ENCODE measurements at places on chromosomes 7 and 10. TPM values are rescaled to one million over a fixed set of nuclear protein-coding genes. Genes with fewer than 3 reads are reported as not detected.

The TMEM270 gene
- not detected for total RNA-seq

The C7orf33 gene
- total RNA-seq, result not detected

The ENKUR gene
- total RNA-seq, result not detected

- DNase-seq, result no peak
These were observed 13.9 kb upstream of the TBATA start for GRCh38 chr10:70799124-70799523.

The PTCD1 gene
- 5.5 TPM for total RNA-seq

DNA sequence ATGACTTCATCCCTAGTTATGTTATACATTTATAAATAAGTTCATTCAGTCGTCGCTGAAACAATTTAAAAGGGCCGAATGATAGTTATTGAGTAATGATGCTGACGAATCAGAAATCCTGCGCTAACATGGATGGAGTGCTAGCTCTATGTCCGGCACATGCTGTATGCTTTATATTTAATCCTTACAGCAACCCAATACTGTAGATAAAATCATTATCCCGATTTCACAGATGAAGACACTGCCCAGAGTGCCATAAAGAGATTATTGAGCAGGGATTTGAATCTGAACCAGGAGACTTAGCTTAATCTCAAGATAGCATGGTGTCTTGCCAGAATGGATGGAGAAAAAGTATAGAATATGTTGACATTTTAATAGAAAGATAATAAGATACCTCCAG, 1.1 kb upstream of the ICA1 start:
- no peak for DNase-seq

DNA sequence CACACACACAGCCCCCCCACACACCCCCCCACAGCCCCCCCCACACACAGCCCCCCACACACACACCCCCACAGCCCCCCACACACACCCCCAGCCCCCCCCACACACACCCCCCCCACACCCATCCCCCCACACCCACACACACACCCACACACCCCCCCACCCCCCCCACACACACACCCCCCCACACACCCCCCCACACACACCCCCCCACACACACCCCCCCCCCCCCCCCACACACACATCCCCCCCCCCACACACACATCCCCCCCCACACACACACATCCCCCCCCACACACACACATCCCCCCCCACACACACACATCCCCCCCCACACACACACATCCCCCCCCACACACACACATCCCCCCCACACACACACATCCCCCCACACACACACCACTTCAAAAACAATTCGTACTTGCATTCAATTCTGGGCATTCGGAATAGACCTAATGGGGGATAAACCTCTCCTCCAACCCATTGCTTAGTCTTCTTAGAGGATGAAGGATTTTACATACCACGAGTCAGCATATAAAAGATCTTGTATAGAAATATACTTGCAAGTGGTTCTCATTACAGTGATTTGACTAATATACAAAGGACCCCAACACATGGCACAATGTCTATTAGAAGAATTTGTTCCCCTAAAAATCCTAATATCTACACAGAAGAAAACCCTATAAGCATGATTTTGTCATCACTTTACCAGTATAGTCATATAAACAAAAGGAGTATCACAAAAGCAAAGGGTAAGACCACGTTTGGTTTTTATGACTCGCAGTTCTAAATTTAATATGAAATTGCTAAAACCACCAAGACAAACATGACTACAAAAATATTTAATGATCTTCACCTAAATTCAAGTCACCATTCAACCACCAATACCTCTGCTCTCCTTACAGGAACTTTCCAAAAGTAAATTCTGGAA, 80.9 kb downstream of the DIP2C start:
- no peak for DNase-seq

DNA sequence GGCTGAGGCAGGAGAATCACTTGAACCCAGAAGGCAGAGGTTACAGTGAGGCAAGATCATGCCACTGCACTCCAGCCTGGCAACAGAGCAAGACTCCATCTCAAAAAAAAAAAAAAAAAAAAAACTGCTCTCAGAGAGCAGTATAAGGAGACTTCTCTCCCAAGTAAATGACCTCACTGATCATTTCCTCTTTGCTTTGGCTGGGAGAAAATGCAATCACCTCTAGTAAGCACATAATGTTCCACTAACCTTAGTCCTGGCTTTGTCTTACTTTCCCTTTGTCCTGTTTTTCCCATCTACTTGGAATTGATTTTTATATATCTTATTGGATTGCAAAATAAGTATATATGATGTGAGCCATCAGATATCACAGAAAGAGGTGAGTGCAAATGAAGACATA, 2.5 kb downstream of the SLC25A13 start:
- DNase-seq, result no peak

Data from glutamatergic neuron (in vitro differentiated cells).